ENCODE measurements at places on chromosomes 13 and 19. TPM values are rescaled to one million over a fixed set of nuclear protein-coding genes. Genes with fewer than 3 reads are reported as not detected.

DNA sequence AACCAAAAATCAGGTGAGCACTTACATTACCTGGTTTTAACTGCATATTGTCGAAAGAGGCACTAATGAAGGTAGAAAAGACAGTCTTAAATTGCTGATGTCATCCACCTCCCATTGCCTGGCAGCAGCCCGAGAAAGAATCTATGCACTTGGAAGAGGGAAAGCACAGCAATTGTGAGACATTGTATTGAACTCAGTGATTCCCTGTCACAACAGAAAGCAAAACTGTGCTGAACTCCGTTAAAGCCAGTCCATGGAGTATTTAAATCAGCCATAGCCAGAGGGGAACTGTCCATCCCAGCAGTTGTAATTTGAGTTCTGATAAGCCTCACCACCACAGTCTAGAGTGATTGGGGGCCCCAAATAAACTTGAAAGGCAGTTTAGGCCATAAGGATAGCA, 466.6 kb upstream of the PCDH9 start:
- no peak for DNase-seq

The MYH14 gene
- 0.82 TPM for total RNA-seq

- no peak for DNase-seq
Observed at GRCh38 chr19:54707962-54708361, 16.3 kb upstream of the KIR3DL3 start.

DNA sequence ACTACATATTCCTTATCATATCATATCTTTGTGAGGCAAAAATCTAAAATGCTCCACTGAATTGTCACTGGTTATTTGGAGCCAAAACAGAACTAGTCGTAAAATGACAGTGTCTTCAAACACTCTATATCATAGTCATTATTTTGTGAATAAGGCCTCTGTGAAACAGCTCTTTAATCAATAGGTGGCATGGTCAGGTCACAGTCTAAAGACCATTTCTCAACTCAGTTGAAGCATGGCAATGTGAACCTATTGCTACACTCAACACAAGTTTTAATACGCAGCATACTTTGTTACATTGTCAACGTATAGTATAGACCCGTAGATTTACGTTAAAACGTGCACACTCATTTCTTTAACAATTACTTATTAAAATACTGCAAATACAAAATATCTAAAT, 131.3 kb upstream of the PCDH20 start:
- DNase-seq = no peak

The MED16 gene
- total RNA-seq = 15.9 TPM
